CD4-positive, alpha-beta T cell treated with Interleukin-6 at 100 ng/mL for 8 hours (primary cell): ENCODE measurements at places on chromosomes 6 and 20.

- DNase-seq = no peak
Measured at GRCh38 chr6:16430391-16431089, 192.2 kb downstream of the GMPR start.

DNA sequence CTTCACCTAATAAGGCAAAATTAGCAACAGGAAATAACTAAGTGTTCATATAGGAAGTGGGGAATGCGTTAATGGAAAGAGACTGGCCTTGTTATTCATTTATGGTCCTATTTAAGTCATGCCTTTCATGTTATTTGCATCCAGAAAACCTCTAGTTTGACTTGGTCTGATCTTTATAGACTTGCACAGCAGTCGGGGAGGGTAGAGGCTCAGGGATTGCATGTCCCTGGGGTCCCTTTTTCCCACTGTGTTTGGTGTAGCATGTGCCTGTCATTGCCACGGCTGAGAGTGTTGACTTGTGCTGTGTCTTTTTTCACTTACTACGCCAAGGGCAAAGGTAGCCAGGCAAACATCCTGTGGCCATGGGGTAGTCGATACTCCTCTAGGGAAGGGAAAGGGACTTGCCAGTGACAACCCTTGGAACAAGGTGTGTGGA is 105.4 kb upstream of the RIN2 start:
- no peak for DNase-seq

DNA sequence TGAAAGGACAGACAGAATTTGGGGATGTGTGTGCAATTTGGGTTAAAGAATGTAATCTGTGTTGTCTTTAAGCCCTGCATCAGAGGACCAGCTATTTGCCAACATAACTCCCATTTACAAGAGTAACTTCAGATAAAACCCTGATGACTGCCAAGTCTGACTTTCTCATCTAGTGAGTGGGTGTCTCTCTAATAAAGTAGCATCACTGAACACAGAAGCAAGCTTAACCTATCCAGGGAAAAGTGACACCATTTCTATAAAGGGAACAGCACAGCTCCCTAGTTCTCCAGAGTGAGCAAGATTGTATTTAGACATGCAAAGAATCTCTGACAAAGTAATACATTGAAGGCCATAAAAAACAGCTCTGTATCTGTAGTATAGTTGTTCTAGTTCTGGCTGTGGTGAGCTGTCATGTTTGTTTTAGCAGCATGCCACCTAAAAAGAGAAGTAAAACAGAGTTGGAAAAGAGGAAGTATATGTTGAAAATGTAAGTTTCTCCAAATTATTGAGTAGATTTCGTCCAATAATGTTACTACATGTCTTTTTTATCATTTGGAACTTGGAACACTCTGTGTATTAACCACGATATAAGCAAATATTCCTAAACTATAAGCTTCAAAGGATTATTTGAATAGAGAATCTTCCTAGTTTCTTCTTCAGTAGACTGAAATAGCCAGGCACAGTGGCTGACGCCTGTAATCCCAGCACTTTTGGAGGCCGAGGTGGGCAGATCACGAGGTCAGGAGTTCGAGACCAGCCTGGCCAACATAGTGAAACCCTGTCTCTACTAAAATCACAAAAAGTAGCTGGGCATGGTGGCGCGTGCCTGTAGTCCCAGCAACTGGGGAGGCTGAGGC is 8.8 kb upstream of the PIM1 start:
- no peak for DNase-seq

- DNase-seq = no peak
Measured at GRCh38 chr20:63500902-63501817, 2.3 kb upstream of the EEF1A2 start.

- no peak for DNase-seq
Measured at GRCh38 chr20:51425347-51426106, 117.0 kb downstream of the NFATC2 start.

DNA sequence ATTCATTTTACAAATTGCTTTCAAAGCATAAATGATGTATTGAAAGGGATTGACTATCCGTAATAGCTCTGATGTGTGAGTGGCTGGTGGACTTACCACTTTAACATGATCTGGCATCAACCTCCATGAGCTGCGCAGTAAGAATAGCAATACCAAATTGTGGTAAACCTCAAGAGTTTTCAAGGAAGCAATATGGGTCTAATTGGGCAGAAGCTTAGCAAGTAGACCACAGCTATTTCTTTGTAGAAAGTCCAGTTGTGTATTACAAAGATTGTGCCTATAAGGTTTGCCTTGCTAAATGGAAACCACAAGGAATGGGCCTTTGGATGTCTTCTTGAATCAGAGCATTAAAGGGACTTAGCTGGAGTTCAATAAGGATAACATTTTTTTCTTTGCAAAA is 736.6 kb downstream of the KIF16B start:
- no peak for DNase-seq

- DNase-seq = no peak
Measured at GRCh38 chr6:168286116-168286515, 33.5 kb downstream of the DACT2 start.

- no peak for DNase-seq
Measured at GRCh38 chr6:106870069-106870468, 104.5 kb downstream of the CD24 start.

DNA sequence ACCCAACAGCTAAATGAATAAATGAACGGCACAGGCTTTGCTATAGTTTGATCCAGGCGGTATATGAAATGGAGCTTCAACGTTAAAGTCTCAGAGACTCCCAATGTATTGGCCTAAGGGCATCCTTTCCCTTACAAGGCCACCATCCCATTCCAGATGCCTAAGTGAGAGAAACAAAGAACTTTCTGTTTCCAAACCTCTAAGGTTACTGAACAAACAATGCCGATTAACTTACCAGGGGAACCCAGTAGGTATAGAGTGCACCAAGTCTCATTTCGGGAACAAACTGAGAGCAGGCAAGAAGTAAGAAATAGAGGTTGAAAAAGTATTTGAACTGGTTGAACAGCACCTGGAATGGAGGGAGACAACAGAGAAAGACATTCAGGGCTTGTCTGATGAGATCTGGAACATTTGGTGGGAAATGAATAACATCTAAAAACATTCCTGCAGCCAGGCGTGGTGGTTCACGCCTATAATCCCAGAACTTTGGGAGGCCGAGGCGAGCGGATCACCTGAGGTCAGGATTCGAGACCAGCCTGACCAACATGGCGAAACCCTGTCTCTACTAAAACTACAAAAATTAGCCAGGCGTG is 42.5 kb downstream of the ATP9A start:
- DNase-seq = no peak

GRCh38 chr20:63499338-63499969 is 571 bp upstream of the EEF1A2 start:
- no peak for DNase-seq

DNA sequence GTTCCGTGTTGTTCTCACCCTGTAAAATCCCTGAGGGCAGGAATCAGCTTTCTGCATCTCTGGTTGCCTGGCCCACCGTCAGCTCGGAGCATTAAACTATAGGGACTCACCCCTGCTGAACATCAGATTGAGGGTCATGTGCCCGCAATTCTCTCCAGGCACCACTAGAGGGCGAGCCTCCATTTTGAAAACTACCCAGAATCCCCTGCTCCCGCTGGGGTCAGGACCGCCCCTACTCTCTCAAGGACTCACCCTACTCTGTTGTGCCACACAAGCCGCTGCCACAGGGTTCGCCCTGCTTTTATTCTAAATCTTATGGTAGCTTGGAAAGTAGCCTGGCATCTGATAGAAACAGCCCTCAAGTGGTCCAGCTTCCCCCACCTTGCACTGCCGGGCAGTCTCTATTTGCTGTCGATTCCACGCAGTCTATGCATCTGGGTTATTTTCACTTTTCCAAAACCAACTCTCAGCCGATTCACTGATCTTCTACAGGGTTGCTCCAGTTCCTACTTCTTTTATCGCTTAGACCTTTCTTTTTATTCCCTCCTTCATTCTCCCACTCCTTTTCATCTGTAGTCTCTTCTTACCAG is 244.1 kb upstream of the QKI start:
- no peak for DNase-seq

DNA sequence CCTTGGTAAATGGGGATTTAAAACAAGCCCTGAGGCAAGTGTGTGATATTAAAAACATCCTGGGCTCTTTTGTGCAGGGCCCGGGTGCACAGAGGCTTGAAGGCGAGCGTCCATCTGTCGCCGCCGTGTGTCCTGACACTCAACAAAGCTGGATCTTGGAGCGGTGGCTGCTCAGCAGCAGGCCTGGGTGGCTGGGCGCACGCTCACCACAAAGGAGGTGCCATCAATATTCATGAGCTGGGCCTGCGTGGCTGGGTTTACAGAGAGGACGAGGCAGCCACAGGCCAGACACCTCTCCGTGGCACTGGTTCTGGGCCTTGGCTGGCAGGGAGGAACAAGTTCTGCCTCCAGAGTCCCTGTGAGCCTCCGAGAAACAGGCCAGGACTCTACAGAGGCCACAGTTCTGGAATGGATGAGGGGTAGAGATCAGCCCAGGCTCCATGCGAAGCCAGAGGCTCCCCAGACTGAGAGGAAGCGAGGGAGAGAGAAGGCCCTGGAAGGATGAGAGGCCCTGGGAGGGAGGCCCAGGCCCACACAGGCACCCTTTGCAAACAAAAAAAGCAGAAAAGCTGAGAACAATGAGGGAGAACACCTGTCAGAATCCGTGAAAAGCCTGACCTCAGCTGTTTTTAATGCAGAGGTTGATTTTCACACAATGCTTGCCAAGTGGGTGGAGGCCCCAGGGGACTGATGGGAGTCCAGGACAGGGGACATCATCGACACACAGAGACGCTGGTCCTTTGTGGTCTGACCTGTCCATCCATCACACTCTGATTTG is 21.9 kb downstream of the BHLHE23 start:
- DNase-seq = no peak

DNA sequence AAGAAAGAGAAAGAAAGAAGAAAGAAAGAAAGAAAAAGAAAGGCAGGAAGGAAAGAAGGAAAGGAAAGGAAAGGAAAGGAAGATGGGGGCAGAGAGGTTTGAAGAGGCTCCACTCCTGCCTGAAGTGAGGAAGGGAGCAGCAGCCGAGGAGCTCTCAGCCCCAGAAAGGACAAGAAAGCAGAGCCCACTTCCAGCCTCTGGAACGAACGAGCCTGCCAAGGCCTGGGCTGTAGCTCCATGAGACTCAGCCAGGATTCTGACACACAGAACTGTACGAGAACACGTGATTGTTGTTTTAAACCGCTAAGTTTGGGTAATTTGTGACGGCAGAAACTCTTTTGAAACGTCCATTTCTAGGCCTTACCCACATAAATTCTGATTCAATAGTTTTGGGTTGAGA is 69.5 kb downstream of the TTLL2 start:
- DNase-seq = no peak

- no peak for DNase-seq
Measured at GRCh38 chr6:134810402-134810801, 139.5 kb downstream of the ALDH8A1 start.
